ENCODE measurements at places on chromosomes 2 and 18. TPM values are rescaled to one million over a fixed set of nuclear protein-coding genes. Genes with fewer than 3 reads are reported as not detected.

- no peak for DNase-seq
Measured at GRCh38 chr2:224133387-224133786, 94.3 kb upstream of the SERPINE2 start.

GRCh38 chr2:71555798-71556454 is 102.6 kb downstream of the DYSF start:
- DNase-seq = no peak

CTAGE1 gene
- total RNA-seq = 0.13 TPM

FBXO36 gene
- 1.2 TPM for total RNA-seq

DNA sequence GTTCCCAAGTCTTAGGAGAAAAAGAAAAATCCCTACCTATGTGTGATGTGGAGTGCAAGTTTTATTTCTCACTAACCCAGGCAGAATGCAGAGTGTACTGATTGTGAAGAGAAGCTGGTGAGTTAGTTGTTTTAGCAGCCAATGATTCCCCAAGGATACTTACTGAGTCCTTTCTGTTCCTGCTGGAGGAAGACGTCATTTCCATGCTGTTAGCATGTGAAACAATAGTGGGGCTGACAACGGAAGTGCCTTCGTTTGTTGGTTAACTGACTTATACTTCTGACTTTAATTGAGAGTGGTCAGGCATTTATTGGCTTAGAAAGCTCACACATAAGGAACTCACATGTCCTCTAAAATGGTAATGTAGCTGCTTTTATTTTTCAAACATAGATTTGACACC is 180.6 kb downstream of the MC4R start:
- no peak for DNase-seq

- DNase-seq = no peak
Measured at GRCh38 chr2:133523406-133523805, 44.9 kb downstream of the NCKAP5 start.

NGEF gene
- 0.24 TPM for total RNA-seq

GRCh38 chr2:37653805-37654378 is 17.6 kb downstream of the CDC42EP3 start:
- peak; percentile 87 for DNase-seq

DNA sequence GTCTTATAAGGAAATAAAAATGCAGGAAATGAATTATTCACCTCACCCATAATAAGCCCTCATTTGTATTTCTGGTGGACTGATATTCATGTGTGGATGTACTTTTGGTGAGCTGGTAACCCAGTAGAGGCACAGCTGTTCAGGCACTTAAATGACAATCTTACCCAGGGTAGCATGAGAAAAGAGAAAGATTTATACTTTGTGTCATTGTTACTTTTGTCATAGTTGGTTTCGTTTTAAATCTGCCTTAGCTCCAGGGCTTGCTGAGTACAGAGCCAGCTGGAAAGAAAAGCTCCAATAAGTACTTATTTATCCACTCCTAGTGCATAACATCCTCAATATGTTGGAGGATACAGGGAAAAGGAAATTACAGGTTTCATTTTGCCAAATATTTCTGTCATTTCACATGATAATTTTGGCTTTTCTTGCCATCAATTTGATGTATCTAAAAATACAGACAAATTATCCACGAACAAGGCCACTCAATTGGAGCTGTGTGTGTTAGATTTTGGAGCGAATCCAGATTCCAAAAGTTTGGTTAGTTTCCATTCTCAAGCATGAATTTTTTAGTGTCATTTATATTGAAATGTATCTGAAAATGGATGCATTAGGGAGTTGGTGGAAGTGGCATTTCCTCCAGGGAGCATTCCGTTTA is 1276.1 kb upstream of the FAM98A start:
- DNase-seq = no peak

DNA sequence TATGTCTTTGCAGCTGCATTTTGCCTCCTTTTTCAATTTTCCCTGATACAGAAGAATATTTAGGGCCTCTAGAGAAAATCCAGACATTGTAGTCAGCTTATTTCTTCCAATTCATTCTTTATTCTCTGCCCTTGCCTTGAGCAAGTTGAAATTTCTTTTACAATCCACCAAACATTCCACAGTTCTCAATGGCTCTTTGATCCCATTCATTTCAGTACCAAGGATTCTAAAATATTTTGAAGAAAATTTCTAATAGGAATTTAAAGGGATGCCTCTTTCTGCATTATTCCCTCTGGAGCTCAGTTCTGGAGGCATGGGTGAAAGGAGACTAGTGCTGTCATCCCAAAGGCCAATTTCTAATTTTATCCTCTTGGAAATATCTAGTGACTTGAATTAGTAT is 61.2 kb downstream of the COL5A2 start:
- DNase-seq = no peak

CD8B2 gene
- not detected for total RNA-seq
